NCI-H69 (cell line): ENCODE measurements at places on chromosomes 7 and 10.

GRCh38 chr10:126137562-126138221 is 241.3 kb downstream of the FANK1 start:
- DNase-seq: no peak

GRCh38 chr7:102248456-102249395 is 37.9 kb upstream of the SH2B2 start:
- DNase-seq: no peak

- DNase-seq: no peak
Measured at GRCh38 chr7:47430422-47430821, 151.5 kb downstream of the TNS3 start.

GRCh38 chr10:59456199-59456598 is 93.8 kb upstream of the FAM13C start:
- DNase-seq: no peak

DNA sequence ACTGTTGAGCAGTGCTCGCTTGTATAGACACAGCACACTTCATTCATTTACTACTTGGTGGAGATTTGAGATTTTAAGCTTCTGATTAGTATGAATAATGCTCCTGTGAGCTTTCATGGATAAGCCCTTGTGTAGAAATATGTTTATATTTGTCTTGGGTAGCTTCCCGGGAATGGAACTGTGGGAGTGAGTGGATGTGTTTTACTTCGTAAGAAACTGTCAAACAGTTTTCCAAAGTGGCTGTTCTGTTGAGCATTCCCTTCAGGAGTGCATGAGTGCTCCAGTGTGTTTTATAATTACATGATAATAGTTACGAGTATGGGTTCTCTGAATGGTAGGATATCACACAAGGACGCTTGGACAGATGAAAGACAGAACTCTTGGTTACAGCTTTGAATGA is 49.4 kb downstream of the VWC2 start:
- DNase-seq: no peak

DNA sequence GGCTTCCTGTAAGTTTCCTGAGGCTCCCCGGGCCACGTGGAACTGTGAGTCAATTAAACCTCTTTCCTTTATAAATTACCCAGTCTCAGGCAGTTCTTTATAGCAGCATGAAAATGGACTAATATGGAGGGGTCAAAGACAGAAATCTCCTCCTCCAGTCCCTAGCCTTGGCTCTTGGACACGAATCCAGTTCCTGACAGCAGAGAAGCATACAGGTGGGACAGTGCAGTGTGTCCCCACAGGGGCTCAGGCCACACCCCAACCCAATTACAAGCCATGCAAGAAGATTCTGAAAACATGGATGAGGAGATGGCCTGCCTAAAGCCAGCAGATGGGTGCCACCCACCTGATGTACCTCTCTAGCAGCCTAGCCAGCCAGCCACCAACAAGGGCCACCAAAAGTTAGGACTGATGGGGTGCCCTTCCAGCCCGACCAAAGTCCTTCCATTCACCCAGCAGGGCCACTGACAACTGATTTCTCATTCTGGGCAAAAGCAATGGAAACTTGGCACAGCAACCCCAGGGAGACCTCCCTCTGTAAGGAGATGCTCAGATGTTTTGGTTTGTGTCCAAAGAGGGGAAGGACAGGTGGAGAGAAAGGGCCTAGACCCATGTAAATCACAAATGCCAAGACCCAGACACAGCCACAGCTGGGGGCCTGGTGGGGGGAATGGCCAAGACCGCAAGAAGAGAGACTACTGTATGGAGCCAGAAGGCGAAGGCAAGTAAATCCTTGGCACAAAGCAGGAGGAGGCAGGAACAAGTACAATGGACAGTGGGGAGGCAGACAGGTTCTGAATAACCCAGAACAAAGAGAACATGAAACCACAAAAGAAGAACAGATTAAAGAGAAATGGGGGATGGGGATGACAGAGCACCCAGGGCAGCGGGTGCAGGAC is 13.6 kb downstream of the GPRIN2 start:
- DNase-seq: no peak

DNA sequence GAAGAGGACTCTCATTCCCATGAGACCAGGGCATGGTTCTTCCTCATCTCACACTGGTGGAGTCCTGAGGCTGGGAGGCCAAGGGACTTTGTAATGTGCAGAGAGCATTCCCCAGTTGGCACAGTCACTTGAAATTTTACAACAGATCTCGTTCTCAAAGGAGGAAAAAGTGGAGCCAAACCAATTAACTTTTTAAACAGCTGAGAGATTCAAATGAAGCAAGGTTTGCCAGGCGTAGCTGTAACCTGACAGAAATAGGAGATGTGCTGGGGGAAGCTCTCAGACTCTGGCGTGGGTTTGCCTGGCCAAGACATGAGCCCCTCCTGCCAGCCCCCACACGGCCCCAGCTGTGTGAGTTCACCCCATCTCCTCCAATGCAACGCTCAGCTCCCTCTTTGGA is 12.0 kb upstream of the CPXM2 start:
- no peak for DNase-seq

GRCh38 chr7:106001886-106002285 is 38.8 kb downstream of the CDHR3 start:
- DNase-seq: peak; percentile 45

DNA sequence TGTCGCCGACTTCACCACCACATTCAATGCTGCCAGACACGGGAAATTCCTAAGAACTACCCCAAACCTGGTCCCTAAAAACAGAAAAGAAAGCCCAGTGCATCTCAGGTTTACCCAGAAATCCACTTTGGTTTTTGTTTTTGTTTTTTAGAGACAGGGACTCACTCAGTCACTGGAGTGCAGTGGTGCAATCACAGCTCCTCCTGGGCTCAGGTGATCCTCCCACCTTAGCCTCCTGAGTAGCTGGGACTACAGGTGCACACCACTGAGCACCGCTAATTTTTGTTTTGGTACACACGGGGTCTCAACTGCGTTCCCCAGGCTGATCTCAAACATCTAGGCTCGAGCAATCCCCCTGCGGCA is 22.8 kb downstream of the MAD1L1 start:
- DNase-seq: no peak

DNA sequence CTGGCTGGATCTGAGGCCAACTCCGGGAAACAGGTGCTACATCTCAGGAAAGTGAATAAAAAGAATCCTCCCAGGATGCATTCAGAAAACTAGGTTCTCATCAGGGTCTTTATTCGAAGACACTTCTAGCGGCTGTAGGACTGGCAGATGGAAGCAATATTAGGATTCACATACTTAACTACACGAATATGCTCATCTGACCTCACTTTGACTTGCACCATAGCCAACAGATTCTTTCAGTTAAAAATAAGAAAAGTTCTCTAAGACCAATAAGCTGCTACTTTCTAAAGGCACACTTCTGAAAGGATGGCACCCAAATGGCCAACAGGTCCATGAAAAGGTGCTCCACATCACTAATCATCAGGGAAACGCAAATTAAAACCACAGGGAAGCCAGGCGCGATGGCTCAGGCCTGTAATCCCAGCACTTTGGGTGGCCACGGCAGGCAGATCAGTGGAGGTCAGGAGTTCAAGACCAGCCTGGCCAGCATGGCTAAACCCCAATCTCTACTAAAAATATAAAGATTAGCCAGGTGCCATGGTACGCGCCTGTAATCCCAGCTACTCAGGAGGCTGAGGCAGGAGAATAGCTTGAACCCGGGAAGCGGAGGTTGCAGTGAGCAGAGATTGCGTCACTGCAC is 258.0 kb downstream of the ZMYND11 start:
- DNase-seq: no peak

DNA sequence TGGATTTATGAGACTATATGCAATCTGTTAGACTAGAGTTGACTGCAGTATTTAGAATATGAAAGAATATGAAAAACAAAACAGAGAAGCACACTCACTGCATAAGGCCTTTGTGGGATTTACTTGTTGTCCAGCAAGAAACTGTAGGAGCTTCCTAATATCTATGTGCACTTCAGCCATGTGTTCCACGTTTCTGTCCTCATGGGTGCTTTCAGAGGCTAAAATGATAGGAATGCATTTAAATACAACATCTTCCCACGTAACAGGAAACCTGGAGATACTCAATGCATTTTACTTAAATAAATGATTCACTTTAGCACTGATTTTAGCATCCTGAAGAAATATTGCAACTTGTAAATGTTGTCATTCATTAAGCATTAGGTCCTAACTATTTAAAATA is 11.7 kb downstream of the HUS1 start:
- DNase-seq: no peak

DNA sequence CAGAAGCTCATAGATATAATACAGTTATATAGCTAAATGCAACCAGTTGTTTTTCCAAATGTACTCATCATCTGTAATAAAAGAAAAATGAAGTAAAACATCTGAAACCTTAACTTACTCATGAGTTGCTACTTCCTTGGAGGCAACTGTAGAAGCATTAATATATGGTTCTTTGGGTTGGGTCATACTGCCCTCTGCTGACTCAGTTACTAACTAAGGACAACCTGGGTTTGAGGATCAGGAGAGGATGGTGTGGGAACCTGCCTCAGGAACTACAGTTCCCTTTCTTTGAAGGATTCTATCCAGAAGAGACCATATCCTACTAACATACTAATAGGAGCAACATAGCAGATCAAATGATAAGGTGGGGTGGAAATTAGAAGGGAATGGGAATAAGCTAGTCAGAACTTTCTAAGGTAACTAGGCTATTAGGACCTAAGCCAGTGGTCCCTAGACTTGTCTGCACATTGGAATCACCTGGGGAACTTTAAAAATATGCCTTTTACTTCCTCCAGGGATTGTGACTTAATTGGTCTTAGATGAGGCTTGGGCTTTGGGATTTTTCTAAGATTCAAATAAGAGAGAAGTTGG is 20.7 kb downstream of the COX15 start:
- DNase-seq: peak; percentile 34

GRCh38 chr7:106600569-106601373 is 60.2 kb downstream of the CCDC71L start:
- DNase-seq: no peak

- DNase-seq: no peak
Measured at GRCh38 chr10:79221110-79222051, 125.9 kb upstream of the PPIF start.

- no peak for DNase-seq
Measured at GRCh38 chr7:132937286-132937685, 144.6 kb downstream of the CHCHD3 start.

DNA sequence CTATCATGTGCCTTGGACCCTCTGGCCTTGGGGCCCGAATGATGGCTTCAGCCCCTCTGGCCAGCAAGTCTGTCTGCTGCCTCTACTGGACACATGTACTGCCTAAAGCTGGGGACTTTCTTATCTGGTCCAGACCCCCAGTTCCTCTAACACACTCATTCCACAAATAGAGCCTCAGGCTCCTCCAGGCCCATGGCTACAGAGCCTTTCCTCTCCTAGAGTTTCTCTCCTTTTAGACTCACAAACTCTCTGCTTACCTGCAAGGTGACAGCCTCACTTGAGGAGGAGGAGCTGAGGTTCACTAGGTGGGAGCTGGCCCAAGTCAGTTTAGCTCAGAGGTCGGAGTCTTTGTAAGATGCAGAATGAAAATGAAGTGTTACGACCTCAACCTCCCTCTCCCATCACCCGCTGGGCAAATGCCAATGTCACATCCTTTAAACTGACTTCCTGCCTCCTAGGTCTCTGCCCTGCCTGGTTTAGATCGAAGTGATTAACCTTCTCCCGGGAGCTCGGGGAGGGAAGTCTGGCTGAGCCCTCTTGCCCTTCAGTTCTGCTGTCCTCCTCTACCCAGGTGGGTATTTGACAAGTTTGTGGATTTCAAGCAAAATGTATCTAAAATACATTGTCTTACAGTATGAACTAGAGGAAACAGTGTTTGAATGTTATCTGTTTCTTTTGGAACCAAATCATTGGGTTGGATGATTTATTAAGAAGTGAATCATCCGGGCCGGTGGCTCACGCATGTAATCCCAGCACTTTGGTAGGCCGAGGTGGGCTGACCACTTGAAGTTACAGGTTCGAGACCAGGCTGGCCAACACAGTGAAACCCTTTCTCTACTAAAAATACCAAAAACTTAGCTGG is 71.9 kb upstream of the TNS3 start:
- peak; percentile 21 for DNase-seq

DNA sequence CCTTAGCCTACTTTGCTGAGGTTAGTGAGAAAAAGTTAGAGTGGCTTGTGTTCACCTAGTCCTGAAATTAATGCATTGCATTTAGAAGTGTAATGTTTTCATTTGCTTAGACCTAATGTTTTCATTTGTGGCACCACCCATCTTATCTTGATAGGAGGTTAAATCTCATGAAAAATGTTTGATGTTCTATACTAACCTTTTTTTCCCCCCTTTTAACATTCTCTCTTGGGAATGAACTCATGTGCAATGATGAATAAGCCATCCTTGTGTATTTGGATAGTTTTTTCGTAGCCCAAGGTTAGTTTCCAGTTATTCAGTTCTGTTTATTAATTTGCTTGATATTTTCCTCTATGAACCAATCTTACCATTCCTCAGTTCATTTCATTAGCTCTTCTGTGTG is 2.8 kb downstream of the FHIP2A start:
- DNase-seq: no peak

DNA sequence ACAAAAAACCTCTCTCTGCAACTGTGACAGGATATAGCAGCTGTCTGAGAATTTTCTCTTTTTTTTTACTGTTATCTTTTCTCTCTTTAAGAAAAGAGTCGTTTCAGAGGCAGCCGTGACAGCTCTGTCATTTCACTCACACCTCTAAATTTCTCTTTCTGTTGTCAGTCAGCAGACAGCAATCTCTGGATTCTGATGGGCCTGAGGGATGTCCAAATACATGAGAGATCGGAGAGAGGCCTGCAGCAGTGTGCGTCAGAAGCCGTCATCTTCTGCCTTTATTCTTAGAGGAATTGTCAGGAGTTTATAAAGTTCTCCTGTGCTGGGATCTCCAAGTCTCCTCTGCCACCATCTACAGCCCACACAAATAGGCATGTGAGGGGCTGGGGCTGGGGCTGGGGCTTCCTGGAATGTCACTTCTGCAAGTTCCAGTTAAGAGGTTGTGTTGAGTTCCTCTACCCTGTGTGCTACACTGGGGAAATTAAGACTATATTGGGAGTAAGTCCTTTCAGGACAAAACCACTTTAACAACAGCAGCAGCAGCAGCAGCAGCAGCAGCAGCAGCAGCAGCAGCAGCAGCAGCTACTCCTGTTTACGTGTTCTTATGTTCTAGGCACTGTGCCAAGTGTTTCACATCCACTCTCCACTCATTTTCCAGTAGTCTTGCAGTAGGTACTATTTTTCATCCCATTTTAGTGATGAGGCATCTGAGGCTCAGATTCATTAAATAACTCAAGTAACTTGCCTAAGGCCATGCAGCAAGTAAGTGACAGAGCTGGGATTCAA is 541.3 kb downstream of the LRMDA start:
- peak; percentile 71 for DNase-seq

- DNase-seq: no peak
Measured at GRCh38 chr10:1923586-1923985, 186.3 kb upstream of the ADARB2 start.

GRCh38 chr7:130703851-130704250 is 17.5 kb upstream of the TSGA13 start:
- DNase-seq: no peak
